ENCODE measurements at places on chromosomes 5 and 9.

DNA sequence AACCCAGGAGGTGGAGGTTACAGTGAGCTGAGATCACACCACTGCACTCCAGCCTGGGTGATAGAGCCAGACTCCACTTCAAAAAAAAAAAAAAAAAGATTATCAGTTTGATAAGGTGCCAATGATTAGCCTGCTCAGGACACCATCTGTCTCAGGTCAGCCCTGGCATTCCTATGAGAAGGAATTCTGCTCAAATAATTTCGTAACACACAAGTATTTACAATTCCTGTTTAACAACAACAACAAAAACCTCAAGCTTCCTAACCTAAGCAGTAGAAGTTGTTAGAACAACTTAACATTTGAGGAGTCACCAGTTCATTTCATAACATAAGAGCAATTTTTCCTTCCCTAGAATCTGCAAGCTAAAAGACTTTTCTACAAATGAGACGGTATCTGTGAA lies 85.0 kb downstream of the LHFPL2 start:
- no peak for DNase-seq

- DNase-seq, result no peak
Measured at GRCh38 chr5:110651507-110651906, 75.0 kb downstream of the TMEM232 start.

GRCh38 chr9:32350682-32351081 lies 33.8 kb upstream of the ACO1 start:
- DNase-seq, result no peak

DNA sequence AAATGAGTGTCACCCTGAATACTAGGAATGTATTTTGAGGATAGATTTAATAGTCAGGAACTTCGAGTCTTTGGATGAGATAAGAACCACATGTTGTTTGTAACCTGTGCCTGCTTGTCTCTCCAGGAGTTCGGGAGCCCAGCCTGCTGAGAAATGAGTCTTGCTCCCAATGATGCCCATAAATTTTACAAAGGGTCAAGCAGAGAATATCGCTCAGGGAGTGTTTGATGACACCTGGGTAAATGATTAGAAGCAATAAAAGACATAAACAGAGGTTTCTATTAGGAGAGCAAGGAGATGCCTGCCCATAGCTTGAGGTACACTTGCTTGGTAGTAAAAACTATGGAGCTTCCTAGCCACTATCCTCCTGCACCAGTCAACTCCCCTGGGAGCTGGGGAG lies 46.9 kb upstream of the KLF4 start:
- DNase-seq, result no peak

- no peak for DNase-seq
Measured at GRCh38 chr9:14057368-14058324, 256.3 kb downstream of the NFIB start.

GRCh38 chr9:127449332-127449966 lies 1.8 kb downstream of the RPL12 start:
- no peak for DNase-seq

- no peak for DNase-seq
Measured at GRCh38 chr5:173243831-173244305, 8.9 kb upstream of the NKX2-5 start.

GRCh38 chr9:32004431-32005076 lies 379.9 kb upstream of the ACO1 start:
- DNase-seq, result no peak

GRCh38 chr9:91360551-91361290 lies 997 bp downstream of the AUH start:
- DNase-seq, result no peak

DNA sequence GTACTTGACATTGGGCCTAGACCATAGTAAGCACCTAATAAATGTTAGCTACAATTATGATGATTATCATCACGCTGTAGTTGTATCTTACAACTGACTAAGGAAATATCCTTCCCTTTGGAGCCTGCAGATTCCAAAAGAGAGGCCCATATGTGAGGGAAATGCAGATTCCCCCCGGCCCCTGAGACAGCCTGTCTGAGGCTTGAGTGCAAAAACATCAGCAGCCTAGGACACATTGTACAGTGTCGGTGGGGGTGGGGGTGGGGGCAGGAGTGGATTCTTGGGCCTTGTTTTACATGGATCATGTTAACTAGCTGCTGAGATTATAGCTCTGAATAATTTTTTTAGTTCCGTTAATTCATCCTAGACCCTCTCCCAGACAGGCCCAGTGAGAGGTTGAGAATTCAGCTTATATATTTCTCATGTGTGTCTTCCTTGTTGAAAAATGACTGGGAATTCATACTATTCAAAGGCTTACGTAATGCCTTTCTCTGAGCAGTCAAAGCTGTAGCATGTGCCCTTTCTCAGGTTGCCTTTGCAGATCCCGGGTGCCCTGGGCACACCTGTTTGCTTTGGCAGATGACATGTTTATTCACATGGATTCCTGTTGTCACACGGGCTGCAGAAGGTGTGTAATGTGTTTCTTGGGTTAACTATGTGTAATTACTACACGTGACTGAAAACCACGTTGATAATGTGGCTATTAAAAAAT lies 262.8 kb downstream of the NR3C1 start:
- DNase-seq, result no peak

DNA sequence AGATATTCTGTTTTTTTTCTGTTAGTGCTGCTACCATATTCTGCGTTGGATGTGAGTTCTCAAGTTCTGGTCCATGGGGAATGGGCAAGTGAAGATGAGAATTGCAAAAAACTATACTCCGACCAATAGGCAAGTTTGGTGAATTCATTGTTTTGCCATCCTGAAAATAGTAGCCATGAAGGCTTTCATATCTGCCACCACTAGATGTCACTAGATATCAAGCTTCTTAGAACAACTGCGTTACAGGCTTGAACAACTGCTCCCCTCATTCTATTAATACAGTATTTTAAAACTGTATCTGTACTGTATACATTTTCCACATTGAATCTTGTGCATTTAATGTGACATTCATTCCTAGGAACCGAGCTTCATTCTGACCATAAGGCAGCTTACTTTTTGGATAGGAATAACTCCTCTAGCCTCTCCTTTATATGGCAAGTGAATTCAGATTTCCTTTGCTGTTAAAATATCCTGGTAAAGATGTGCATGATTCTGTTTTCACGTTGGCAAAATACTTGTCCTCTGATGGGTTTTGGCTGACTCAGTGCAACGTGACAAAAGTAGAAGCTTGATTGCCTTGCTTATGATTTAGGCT lies 163.6 kb downstream of the SREK1 start:
- DNase-seq, result no peak

DNA sequence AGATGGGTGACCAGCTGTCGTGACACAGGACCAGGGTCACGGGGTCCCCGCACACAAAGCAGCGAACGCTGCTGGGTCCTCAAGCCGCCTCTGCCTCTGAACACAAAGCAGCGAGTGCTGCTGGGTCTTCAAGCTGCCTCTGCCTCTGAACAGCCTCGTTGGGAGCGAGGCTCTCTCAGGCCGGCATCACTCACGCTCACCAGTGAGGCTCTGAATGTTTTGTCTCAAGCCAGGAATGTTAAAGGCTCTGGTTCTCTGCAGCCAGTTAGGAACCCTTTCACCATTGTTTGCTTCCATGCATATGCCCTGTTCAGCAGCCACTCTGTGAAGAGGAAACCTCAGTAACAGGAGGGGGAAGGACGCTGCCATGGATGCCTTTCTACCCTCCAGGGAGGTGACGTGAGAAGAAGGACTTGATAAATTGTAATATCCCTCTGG lies 82.7 kb upstream of the TAF11L2 start:
- DNase-seq, result no peak

DNA sequence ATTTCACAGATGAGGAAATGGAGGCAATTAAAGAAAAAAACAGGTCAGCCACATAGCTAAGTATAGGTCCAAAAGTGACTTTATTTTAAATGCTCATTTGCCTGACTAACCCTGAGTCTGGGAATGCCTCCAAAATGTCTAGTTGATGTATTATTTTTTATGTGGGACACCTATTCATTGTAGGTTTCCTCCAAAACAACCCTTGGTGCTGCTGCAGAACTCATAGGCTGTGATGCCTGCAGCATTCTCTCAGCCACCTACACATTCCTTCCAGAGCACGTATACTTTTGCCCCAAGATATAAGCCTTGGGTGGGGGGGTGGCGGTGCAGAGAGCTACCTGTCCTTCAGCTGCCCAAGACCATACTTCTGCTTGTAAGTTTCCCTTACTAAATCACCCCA lies 77.4 kb downstream of the MSX2 start:
- no peak for DNase-seq

GRCh38 chr5:67301285-67301903 lies 104.8 kb upstream of the CD180 start:
- no peak for DNase-seq

- no peak for DNase-seq
Measured at GRCh38 chr9:124263800-124264426, 6.2 kb downstream of the NEK6 start.

- no peak for DNase-seq
Measured at GRCh38 chr5:94903726-94904125, 285.3 kb downstream of the SLF1 start.

GRCh38 chr5:154298065-154298464 lies 107.5 kb downstream of the GALNT10 start:
- DNase-seq, result no peak

GRCh38 chr5:132099076-132099748 lies 25.6 kb downstream of the CSF2 start:
- DNase-seq, result peak; percentile 68

DNA sequence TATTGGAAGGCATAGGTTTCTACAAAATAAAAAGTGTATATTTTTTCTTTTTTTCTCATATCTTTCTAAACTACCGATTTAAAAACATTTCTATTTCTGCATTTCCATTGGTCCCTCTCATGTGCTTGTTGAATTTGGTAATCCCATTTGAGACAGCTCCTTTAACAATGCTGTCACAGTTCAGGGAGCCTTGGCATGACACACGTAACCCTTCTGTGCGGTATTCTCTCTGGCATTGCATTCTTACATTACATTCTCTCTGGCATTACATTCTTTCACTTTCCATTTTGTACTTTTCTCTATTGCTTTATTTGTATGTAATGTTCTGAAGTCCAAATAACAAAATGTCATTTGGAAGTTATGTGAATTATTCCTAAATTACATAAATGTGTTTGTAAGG lies 150.7 kb upstream of the RASGRF2 start:
- DNase-seq, result no peak

GRCh38 chr9:127216888-127217217 lies 47.7 kb upstream of the GARNL3 start:
- no peak for DNase-seq

- no peak for DNase-seq
Measured at GRCh38 chr5:116564756-116565490, 9.7 kb downstream of the SEMA6A start.

DNA sequence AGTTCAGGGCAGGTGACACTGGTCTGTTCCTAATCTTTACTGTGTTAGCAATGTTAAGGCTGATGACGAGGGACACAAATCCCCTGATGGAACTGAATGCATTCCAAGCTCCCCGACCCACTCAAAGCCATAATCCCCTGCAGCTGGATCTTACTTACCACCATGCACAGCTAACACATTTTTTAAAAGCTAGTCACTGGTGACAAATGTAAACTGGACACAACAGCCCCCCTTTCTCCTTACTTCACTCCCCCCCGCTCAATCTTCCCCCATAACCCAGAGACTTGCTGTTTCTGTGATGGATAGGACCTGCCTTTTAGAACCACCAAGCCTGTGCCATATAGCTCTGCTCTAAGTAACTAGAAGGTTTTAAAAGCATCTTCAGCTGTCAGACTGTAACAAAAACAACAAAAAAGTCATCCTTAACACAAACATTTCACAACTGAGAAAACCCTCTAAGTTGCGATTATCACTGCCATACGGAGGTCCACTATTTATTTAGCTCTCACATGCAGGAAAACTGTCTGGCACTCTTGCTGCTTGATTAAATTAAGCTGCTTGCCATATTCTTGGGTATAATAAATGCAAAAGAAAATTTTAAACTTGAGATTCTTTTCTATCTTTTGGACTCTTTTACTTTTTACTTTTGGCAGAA lies 44.4 kb downstream of the BNC2 start:
- DNase-seq, result no peak

DNA sequence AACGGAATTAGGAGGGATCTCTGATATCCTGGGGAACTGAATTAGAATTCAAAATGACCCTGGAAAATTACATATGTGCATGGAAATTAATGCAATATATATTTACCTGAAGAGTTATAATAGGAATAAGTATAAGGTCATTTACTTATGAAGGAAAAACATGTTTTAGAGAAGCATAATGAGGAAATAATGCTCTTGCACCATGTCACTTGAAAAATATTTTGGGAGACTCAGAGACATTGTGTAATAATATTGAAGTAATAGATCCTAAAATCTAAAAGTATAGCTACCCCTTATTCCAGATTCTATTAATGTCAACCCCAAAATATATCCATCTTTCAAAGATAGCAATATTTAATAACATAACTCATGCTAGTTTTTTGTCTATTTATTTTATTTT lies 28.4 kb downstream of the SPZ1 start:
- DNase-seq, result no peak

- DNase-seq, result no peak
Measured at GRCh38 chr9:91896097-91896496, 53.9 kb downstream of the ROR2 start.

- DNase-seq, result no peak
Measured at GRCh38 chr5:9283473-9283872, 262.4 kb downstream of the SEMA5A start.

DNA sequence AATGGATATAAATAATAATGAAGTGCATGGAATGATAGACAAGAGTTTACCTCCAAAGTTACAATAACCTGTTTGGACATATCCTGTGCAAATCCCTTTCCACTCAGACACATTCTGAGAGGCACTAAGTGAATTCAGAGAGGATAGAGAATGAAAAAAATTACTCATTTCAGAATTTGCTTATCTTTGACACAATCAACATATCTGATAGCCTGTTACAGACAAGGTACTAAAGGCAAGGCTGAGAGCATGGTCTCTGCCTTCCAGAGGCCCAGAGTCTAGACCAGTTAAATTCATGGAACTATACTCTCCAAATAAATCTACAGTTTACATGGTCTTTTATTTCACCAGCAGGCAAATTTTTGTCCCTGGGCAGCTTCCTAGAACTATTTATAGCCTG lies 371.8 kb upstream of the PTGER4 start:
- DNase-seq, result no peak

DNA sequence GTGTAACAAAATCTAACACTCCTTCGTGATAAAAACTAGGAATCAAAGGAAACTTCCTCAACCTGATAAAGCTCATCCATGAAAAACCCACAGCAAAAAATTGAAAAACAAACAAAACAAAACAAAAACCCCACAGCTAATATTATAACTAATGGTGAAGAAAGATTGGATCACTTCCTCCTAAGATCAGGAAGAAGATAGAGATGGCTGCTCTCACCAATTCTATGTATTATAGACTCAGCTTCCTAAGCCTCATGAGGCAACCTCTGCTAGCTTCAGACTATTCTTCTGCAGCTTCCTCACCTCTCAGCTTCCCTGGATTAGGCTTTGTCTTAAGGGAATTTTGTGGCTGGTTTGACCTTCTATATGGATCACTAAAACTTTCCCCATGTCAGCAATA lies 40.1 kb downstream of the PHAX start:
- DNase-seq, result no peak

DNA sequence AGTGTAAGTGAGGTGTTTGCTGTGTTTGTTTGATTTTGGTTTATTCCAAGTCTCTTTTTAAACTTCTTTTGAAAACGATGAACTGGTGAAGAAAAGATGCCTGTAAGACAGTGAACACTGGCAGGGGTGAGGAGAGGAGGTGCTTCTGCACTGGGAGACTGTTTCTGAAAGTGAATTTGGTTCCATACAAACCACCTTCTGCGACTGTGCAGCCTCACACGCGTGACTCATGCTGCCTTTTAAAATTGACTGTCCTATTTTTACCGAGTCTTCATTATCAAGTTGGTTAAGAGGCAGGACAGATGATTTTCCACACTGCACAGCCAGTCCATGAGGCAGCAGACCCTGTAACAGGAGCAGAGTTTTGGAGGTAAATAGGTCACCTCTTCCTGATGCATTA lies 340.6 kb downstream of the MTRR start:
- no peak for DNase-seq
